ENCODE measurements at places on chromosomes 5 and 9. TPM values are rescaled to one million over a fixed set of nuclear protein-coding genes. Genes with fewer than 3 reads are reported as not detected.

- no peak overlapping the region for H3K27ac ChIP-seq
- H3K4me1 ChIP-seq: no peaks in the 10 kb centered on the region
- no peaks in the 10 kb centered on the region for H3K27me3 ChIP-seq
- no peak overlapping the region for H3K4me3 ChIP-seq
Observed at GRCh38 chr9:127812011-127812410, 9.3 kb downstream of the FPGS start.

GRCh38 chr9:137460363-137461315 lies 1.5 kb upstream of the NSMF start:
- H3K4me1 ChIP-seq: peaks cover 13% of the 10 kb centered on the region
- H3K4me3 ChIP-seq: no peak overlapping the region
- no peak for DNase-seq
- no peak overlapping the region for H3K27ac ChIP-seq
- H3K36me3 ChIP-seq: no peaks in the 10 kb centered on the region
- no peaks in the 10 kb centered on the region for H3K27me3 ChIP-seq

DNA sequence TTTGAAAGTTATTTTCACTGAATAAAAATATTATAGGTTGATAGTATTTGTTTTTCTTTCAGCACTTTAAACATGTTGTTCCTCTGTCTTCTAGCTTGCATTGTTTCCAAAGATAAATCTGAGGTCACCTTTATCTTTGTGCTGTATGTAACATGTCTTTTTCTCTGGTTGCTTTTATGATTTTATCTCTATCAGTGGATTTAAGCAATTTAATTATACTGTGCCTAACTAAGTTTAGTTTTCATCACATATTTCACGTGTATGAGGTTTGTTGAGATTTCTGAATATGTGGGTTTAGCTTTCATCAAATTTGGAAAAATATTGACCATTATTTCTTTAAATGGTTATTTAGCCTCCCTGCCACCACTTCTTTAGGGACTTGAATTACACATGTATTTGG lies 214.5 kb downstream of the SNX18 start:
- no peaks in the 10 kb centered on the region for H3K27me3 ChIP-seq
- no peaks in the 10 kb centered on the region for H3K36me3 ChIP-seq
- DNase-seq: no peak
- no peak overlapping the region for H3K27ac ChIP-seq
- H3K4me3 ChIP-seq: no peak overlapping the region

GRCh38 chr5:8329773-8330172 lies 460.8 kb downstream of the MTRR start:
- H3K4me3 ChIP-seq: no peak overlapping the region
- no peaks in the 10 kb centered on the region for H3K36me3 ChIP-seq
- H3K4me1 ChIP-seq: no peaks in the 10 kb centered on the region

- no peaks in the 10 kb centered on the region for H3K36me3 ChIP-seq
- no peak overlapping the region for H3K4me3 ChIP-seq
- no peaks in the 10 kb centered on the region for H3K27me3 ChIP-seq
- no peak overlapping the region for H3K27ac ChIP-seq
Observed at GRCh38 chr5:74596927-74597326, 43.6 kb downstream of the ENC1 start.

DNA sequence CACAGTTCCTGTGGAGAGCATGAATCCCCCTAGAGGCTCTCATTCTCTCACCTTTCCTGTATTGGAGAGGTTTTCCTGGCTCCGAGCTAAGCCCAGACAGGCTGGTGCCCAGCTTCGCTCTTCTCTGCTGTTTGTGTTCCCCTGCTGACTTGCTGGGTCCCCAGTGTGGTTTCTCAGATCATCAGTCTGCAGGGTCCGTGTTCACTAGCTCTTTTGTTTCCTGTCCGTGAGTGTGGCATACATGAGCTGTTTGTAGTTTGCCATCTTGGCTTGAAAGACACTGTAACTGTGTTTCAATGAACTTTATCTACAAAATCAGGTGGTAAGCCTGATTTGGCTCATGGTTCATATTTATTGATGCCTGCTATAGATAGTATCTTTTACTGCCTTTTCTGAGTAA lies 23.8 kb downstream of the LOX start:
- no peak for DNase-seq
- no peak overlapping the region for H3K27ac ChIP-seq
- H3K27me3 ChIP-seq: no peaks in the 10 kb centered on the region
- no peak overlapping the region for H3K4me3 ChIP-seq

DNA sequence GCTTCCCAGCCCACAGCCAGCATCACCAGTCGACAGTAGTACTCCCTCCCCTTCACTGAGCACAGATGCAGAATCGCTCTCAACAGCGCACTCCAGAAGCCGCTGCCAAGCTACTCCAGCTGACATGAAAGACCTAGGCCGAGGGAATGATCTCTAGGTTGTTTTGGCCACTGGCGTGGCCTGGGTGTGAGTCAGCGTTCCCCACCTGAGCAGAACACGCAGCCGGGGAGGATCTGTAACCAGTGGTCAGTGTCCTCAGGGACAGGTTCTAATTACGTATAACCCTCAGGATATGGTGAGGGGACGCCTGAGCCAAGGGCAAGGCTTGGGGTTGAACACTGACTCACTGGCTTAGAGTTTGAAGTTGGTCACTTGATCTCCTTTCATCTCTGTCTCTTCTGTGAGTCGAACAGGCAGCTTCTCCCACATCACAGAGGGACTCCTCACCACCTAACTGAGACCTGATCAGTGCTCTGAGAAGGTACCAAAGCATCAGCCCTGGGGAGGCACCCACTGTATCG lies 76.9 kb upstream of the IL17B start:
- H3K27ac ChIP-seq: no peak overlapping the region
- DNase-seq: no peak

- H3K4me3 ChIP-seq: no peak overlapping the region
- no peak for DNase-seq
- peaks cover 20% of the 10 kb centered on the region for H3K27me3 ChIP-seq
- no peak overlapping the region for H3K27ac ChIP-seq
- no peaks in the 10 kb centered on the region for H3K4me1 ChIP-seq
Observed at GRCh38 chr9:32725066-32725860, 58.1 kb upstream of the TMEM215 start.

- DNase-seq: peak; percentile 21
- H3K4me3 ChIP-seq: no peak overlapping the region
- H3K4me1 ChIP-seq: no peaks in the 10 kb centered on the region
- H3K27ac ChIP-seq: no peak overlapping the region
Observed at GRCh38 chr5:63555874-63556273, 406.4 kb downstream of the HTR1A start.

- no peak overlapping the region for H3K4me3 ChIP-seq
- no peaks in the 10 kb centered on the region for H3K36me3 ChIP-seq
- H3K4me1 ChIP-seq: no peaks in the 10 kb centered on the region
- no peak for DNase-seq
- H3K27ac ChIP-seq: no peak overlapping the region
Observed at GRCh38 chr5:149172261-149172660, 31.0 kb downstream of the ABLIM3 start.

DNA sequence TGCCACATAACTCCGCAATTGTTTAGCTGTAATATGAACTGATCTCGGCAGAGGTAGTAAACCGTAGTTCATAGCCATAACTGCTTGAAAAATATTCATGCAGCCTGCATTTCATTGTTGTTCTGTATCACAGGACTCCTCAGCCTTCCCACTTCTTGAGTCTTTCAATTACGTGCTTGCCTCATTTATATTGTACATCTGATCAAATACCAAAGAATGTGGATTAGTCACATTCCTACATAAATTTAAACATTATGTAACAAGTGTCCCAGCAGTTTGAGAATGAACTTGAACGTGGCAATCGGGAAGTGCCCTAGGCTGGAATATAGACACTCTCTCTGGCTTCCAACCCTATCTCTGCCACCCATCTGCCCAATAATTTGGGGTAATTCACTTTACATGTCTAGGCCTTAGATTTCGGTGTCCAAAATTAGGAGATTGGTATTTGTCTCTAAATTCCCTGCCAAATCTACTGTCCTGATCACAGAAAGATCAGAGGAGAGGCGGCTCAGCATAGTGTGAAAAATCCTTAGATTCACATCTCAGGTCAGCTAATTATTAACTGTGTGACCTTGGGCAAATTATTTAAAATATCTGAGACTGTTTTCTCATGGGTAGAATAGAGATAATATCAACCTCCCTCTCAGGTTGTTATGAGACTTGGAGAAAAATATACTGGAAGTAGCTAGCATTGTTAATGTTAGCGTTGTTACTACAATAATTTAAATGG lies 215.1 kb upstream of the RFX3 start:
- H3K36me3 ChIP-seq: no peaks in the 10 kb centered on the region
- H3K4me3 ChIP-seq: no peak overlapping the region
- peak; percentile 64 for DNase-seq
- H3K27ac ChIP-seq: no peak overlapping the region

DNA sequence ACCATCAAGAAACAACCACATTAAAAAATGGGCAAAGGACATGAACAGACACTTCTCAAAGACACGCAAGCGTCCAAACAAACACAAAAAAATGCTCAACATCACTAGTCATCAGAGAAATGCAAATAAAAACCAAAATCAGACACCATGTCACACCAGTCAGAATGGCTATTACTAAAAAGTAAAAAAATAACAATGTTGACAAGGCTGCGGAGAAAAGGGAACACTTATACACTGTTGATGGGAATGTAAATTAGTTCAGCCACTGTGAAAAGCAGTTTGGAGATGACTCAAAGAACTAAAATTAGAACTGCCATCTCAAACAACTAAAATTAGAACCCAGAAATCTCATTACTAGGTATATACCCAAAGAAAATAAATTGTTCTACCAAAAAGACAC lies 80.4 kb downstream of the CAAP1 start:
- H3K4me3 ChIP-seq: no peak overlapping the region
- H3K4me1 ChIP-seq: no peaks in the 10 kb centered on the region
- no peaks in the 10 kb centered on the region for H3K36me3 ChIP-seq
- H3K27ac ChIP-seq: no peak overlapping the region

DNA sequence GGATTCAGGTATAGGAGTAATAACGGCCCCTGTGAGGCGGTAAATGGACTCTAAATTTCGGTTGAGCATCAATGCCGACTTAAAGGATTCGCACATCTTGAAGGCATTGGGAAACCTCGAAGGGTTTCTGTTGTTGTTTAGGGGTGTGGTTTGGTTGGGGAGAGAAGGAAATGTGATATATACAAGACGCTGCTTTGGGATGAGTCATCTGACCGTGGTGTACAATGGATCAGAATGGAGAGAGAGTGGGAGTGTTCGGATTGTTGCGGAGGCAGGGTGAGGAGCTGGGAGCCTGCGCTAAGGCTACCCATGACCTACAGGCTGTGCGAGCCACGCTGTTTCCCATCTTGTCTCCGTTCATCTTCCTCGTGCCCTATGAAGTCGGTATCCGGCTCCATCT lies 60.4 kb upstream of the ERCC6L2 start:
- H3K4me1 ChIP-seq: no peaks in the 10 kb centered on the region
- H3K27ac ChIP-seq: no peak overlapping the region
- H3K4me3 ChIP-seq: no peak overlapping the region

GRCh38 chr5:57831932-57832331 lies 349.3 kb upstream of the ACTBL2 start:
- H3K27me3 ChIP-seq: no peaks in the 10 kb centered on the region
- no peak overlapping the region for H3K4me3 ChIP-seq
- no peaks in the 10 kb centered on the region for H3K36me3 ChIP-seq
- no peak overlapping the region for H3K27ac ChIP-seq

DNA sequence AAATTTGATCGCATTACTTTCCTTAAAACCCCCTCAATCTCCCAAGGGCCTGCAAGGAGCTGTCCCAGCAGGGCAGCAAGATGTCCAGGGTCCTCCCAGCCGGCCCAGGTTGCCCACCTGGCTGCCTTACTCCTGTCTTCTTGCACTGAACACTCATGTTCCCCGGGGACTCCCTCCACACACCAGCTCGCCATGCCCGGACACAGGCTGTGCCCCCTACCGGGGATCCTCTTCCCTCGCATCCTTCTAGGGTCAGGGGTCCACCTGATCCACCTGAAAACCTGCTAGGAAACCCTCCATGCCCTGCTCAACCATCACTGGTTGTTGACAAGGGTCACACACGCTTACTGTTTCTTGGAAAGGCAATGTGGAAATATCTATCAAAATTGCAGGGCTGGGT lies 172.0 kb upstream of the MSX2 start:
- no peak for DNase-seq
- H3K4me1 ChIP-seq: no peaks in the 10 kb centered on the region
- H3K27me3 ChIP-seq: peaks cover 3% of the 10 kb centered on the region
- H3K36me3 ChIP-seq: no peaks in the 10 kb centered on the region

DNA sequence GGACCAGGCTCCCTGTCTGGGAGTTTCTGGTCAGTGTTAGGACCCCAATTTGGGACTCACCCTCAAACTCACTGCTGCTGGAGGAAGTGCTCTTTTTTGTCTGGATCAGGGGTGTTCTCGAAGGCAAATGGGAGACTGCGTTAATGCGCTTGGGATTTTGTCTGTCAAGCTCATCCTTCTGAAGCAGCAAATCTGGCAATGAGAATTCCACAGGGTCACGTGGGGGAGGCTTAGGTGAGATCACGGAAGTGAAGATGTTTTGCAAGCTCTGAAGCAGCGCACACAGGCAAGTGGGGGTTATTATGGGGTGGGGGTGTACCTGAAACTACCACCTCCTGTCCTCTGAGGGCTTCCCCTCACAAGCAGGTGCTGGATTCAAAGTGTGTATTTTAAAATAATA lies 10.5 kb upstream of the TEX53 start:
- no peak for DNase-seq
- H3K36me3 ChIP-seq: no peaks in the 10 kb centered on the region
- no peak overlapping the region for H3K27ac ChIP-seq
- H3K4me1 ChIP-seq: no peaks in the 10 kb centered on the region
- no peak overlapping the region for H3K4me3 ChIP-seq

GRCh38 chr5:137026296-137026695 lies 472.8 kb downstream of the SPOCK1 start:
- H3K36me3 ChIP-seq: no peaks in the 10 kb centered on the region
- no peak overlapping the region for H3K4me3 ChIP-seq
- H3K27me3 ChIP-seq: peaks cover 39% of the 10 kb centered on the region
- H3K4me1 ChIP-seq: no peaks in the 10 kb centered on the region
- DNase-seq: no peak

- DNase-seq: no peak
- H3K4me1 ChIP-seq: no peaks in the 10 kb centered on the region
- no peaks in the 10 kb centered on the region for H3K27me3 ChIP-seq
- H3K36me3 ChIP-seq: no peaks in the 10 kb centered on the region
- H3K27ac ChIP-seq: no peak overlapping the region
Observed at GRCh38 chr9:35044071-35044470, 28.4 kb downstream of the VCP start.

The FPGS gene
- 78.2 TPM for total RNA-seq

The ANKRD18A gene
- total RNA-seq: not detected

The CCNI2 gene
- 0.11 TPM for total RNA-seq

The ABCA1 gene
- 0.69 TPM for total RNA-seq

The CD14 gene
- total RNA-seq: 0.48 TPM

The FAM221B gene
- not detected for total RNA-seq

The SHOC1 gene
- total RNA-seq: not detected

The PCDHA11 gene
- total RNA-seq: 15.5 TPM

The YTHDC2 gene
- total RNA-seq: 24.3 TPM

The KIAA1958 gene
- 28.6 TPM for total RNA-seq

The SLC4A9 gene
- total RNA-seq: not detected

The FRMD3 gene
- 0.98 TPM for total RNA-seq

The TERT gene
- total RNA-seq: 14.2 TPM

The LIX1 gene
- total RNA-seq: not detected

The HINT2 gene
- 51.5 TPM for total RNA-seq

All from A673 (cell line).